ENCODE measurements at places on chromosomes 1 and 21.

- peak; percentile 92 for DNase-seq
These were observed 7.7 kb downstream of the CFAP298 start for GRCh38 chr21:32604464-32604863.

- DNase-seq = peak; percentile 89
These were observed 1.3 kb downstream of the AGRN start for GRCh38 chr1:1021010-1021919.

DNA sequence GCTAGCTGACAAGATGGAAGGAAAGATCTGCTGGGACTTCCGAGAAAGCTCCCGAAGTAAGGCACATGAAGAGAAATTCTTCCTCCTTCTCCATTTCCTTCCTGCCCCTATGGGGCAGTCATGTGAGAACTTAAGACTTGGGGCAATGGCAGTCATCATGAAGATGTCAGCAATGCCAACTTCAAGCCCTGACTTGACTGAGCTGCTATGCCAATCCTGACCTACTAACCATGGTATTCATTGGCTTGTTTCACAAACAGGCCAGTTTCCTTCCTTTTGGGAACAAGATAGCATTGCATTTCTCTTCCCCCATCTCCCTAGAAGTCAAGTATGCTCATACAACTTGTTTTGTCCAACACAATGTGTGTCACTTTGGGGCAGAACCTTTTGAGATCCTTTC, 25.5 kb downstream of the GRIK1 start:
- DNase-seq = no peak

- peak; percentile 28 for DNase-seq
These were observed 2.6 kb downstream of the C1orf116 start for GRCh38 chr1:207029701-207030521.

DNA sequence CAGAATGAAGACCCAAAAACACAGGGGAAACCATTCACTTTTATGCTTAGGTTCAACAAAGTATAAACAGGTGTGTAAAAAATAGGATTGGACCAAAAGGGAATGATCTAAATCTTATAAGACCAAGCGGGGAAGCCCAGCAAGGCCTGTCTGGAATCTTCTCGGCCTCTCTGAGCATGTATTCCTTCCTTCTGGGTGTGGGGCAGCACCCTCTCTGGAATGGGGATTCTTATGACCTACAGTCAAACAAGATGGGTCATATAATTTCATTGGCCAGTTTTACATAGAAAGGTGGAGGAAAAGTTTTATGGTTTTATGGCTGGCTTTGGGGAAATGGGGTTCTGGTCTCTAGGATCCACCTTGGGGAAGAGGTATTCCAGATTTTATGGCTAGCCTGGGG, 11.2 kb downstream of the KCNK1 start:
- DNase-seq = no peak

DNA sequence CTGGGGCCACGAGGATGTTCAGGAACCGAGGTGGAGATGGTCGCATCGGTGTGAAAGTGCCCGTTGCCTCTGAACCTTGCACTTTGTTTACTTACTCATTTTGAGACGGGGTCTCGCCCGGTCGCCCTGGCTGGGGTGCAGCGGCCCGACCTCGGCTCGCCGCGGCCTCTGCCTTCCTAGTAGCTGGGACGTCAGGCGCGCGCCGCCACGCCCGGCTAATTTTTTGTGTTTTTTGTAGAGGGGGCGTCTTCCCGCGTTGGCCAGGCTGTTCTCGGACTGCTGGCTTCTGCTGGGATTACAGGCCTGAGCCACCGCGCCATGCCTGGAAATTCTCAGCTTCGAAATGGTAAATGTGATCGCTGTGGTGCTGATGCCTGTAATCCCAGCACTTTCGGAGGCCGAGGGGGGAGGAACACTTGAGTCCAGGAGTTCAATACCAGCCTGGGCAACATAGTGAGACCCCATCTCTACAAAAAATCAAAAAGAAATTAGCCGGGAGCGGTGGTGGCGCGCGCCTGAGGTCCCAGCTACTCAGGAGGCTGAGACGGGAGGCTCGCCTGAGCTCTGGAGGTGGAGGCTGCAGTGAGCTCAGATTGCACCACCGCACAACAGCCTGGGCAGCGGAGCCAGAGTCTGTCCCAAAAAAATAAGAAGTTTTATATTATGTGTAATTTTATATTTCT, 684 bp upstream of the MRPL20 start:
- no peak for DNase-seq

All from COR-L47 (cell line).